ENCODE measurements at places on chromosomes 6 and 20.
A peak's percentile ranks its signal among the peaks of the same experiment; 100 is the strongest.

DNA sequence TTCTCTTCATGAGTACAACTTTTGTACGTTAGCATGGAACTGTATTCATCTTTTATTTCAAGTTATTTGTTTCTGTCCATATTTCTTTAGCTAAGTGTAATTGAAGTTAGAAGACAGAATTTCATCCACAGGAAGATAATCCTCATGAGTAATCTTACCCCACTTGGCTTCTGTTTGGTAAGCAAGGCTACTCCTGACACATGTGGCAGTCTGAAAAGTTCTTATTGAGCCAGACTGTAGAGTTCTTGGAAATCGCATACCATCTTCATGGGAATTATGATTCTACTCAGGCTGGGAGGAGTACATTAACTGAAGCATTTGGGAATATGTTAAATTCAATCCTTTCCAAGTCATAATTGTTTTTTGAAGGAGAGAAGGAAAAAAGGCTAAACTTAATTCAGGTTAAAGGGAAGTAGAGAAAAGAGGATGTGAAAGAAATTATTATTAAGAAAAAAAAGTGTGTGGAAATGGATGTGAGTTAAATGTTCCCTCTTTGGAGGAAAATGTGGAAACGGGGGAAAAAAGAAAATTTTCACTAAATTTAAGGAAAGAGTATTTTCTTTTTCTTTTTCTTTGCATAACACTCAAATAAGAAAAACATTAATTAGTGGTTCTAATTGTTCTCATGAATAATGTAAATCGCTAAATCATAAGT lies 41.5 kb upstream of the TENT5A start:
- DNase-seq: no peak

- no peak for DNase-seq
Measured at GRCh38 chr20:6726761-6727160, 40.7 kb upstream of the BMP2 start.

GRCh38 chr20:48695255-48695654 lies 132.5 kb downstream of the PREX1 start:
- no peak for DNase-seq

- DNase-seq: no peak
Measured at GRCh38 chr20:51059862-51060261, 37.0 kb upstream of the KCNG1 start.

DNA sequence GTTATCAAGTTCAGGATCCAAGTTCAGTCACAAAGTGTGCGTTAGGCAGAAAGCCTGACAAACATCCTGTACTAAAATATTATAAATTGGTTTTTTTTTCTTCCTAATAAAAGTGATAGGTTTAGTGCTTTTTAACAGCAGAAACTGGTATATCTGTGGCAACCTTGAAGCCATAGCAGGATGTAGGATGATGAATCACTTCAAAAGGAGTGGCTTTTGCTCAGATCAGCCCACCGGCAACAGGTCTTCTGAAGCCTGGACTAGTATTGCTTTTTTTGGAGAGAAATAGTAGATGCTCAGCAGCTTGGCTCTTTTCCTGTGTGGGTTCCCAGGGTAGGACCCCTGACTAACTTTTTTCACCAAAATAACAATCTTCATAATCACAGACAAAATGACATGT lies 190.8 kb downstream of the EPM2A start:
- no peak for DNase-seq

DNA sequence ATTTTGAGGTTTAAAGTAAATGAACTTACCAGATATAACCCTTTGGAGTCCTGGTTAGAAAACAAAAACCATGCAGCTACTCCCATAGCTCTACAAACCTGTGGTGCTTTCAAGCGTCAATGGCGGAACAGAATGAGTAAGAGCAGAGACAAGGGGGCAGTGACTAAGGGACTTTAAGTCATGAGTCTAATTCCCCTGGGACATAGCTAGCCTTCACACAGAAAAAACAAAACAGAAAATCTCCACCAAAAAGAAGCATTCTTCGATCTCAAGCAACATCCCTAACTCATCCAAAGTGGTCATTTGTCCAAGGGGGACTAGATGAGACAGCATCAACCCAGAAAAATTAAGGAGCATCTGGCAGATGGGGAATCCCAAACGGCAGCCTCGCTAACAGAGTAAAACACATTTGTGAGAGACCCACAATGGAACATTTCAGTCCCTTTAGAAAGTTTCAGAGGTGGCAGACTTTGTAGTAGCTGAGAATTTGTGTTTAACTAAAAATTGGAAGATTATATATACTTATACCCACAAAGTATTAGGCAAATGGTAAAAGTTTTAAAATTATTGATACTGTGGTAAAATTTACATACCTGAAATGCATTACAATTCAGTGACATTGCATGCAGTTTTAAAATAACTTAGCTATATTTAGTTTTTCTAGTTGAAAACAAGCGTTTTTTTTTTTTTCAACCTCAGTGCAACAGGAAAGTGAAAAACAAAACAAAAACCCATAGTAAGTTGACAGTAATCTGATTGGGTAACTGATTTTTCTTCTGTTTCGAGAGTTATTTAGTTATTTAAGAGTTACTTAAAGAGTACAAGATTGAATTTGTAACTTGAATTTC lies 67.5 kb downstream of the KCNQ5 start:
- DNase-seq: no peak

DNA sequence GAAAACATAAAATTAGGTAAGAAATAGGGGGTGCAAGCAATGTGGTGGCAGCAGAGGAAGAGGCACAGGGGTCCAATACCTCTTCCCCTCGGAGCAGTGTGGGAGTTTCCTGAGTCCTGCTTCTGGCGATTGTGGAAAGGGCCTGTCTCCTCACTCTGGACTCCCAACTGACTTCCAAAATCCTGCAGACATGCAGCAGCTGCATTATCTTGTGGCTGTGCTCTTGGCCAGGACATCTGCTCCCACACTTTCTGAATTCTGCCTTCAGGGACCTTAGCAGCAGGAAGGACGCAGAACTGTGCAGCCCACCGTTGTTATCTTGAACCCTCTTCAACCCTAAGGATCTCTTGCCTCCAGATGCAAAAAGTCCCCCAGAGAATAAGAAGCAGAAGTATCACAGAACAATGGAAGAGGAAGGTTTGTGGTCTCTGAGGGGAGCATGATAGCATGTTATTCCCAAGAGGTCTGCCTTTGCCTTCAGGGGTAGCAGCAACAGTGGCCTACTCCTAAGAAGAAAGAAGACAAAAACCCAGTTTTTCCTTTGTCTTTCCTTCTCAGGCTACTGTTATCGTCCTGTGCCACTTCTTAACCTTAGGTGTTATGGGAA lies 102.5 kb upstream of the EMILIN3 start:
- DNase-seq: no peak

- no peak for DNase-seq
Measured at GRCh38 chr6:105769987-105770386, 316.1 kb upstream of the PRDM1 start.

- no peak for DNase-seq
Measured at GRCh38 chr6:150765067-150765764, 100.3 kb upstream of the MTHFD1L start.

GRCh38 chr6:27836141-27836782 lies 75.9 kb downstream of the OR2B2 start:
- no peak for DNase-seq

DNA sequence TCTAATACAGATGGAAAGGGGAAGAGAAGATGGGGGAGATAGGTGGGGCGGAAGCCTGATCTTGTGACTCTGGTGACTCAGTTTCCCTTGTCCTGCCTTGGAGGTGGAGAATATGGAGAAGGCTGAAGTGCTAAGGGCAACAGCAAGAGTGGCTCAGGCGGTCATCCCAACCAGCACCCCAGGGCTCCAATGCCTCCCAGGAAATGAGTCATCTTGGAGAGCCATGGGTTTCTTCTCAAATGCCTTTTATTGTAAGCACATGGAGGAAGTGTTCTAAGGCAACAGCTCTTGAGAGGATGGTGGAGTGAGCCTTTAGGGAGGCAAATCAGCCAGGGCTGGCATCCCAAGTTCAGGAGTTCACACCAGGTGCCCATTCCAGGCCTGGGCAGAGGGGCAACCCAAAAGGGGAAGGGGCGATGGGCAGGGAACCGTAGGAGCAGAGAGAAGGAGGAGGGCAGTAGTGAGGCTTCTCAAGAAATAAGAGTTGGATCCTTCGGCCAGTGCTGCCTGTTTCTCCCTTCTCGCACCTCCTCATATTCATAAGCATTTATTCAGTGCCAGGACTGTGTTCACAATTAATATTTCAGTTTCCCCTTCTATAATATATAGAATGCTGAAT lies 13.2 kb upstream of the AHCY start:
- no peak for DNase-seq

DNA sequence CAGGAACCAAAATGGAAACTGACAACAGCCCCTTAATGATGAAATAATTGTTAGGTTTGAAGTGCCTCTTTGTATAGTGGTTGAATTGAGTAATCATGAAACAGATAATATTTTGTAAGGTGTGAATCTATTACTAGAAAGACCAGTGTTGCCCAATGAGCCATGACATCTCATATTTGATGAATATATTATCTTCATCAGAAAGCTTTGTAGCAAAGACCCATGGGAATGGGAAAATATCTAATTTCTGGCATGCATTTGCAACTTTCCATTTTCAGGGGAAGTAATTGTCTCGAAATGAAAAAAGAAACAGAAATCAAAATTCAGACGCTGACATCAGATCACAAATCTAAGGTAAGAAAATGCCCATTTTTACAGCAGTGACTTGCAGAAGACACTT lies 57.3 kb upstream of the LAMP5 start:
- DNase-seq: no peak

DNA sequence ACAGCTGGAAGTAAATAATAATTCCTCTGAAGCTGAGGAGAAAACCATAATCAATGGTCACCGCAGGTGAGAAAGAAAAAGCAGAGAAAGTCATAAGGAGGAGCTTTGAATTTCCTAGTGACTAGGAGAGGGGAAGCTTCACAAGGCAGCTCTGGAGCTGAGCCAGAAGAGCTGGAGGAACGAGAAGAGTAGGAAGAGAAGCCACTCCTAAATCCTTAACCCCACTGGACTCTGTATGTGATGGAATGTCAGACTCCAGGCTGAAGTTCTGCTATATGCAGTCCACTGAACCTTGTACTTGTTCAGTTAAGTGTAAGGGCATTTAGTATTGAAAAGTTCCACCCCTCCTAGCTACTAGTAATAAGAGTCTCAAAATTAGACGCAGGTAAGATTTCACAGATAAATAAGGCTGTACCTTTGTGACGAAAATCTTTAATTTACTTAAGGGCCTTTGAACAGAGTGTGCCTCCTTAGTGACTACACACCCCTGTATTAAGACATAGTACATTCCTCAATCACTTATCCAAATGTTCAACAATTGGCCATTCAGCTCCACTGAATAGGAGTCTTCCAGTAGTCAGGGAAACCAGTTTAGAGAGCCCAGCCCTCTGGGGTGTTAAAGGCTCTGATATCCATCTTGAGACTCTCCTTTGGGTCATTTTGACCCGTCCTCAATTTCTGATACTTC lies 71.4 kb upstream of the UFL1 start:
- peak; percentile 1 for DNase-seq

- DNase-seq: peak; percentile 46
Measured at GRCh38 chr6:39389484-39389767, 66.9 kb upstream of the KCNK16 start.

DNA sequence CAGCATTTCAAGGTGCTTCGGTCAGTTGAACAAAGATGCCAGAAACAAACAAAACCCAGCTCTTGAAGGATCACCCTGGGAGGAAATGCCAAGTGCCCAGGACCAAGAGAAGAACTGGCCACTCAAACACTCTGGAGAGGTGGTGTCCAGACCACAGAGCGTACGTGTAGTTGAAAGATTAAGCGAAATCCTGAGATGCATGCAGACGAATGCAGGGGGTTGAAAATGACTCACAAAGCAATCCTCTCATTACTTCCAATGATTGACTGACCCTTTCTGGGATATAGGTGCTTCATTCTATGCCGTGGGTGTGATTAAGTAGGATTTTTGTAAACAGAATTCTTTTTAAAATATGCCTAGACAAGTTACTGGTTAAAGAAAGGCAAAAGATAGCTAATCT lies 71.5 kb upstream of the ATXN1 start:
- no peak for DNase-seq

GRCh38 chr6:31378721-31379103 lies 21.7 kb upstream of the HLA-B start:
- no peak for DNase-seq

DNA sequence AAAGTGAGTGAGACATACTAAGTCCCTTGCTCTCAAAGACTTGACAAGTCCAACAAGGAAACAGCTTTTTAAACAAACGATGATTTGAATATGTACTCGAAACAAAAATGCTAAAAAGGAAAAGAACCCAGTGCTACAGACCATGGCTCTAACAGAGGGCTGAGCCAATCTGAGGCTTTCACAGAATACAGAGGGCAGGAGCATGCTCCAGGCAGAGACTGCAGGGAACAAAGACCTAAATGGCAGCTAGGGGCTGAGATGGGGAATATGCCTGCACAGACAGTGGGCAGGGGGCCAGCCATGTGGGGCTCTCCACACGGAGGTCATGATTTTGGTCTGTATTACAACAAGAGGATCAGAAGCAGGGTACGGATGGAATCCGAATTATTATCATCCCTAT lies 31.1 kb upstream of the C6orf118 start:
- DNase-seq: no peak

DNA sequence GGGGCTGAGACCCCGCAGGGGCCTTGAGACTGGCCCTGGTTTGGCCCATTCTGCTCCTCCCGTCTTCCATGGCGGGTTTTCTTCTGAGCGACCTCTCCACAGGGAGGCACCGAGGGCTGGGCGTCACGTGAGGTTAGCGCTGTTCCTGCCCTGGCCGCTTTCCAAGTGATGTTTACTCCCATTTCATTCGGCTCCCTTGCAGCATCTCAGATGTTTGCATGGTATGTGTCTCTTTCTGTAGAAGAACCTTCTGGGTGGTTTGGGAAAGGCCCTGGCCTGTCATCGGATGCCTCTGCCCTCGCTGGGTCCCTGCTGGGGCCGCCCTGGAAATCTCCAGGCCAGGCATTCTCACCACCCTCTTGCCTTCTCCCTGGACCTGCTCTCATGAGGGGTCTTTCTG lies 17.3 kb downstream of the RAMACL start:
- DNase-seq: no peak

GRCh38 chr6:99276747-99277146 lies 72.7 kb downstream of the FAXC start:
- no peak for DNase-seq

GRCh38 chr6:12720310-12720709 lies 3.7 kb downstream of the PHACTR1 start:
- no peak for DNase-seq

- no peak for DNase-seq
Measured at GRCh38 chr20:32967961-32968457, 36.2 kb downstream of the SUN5 start.

DNA sequence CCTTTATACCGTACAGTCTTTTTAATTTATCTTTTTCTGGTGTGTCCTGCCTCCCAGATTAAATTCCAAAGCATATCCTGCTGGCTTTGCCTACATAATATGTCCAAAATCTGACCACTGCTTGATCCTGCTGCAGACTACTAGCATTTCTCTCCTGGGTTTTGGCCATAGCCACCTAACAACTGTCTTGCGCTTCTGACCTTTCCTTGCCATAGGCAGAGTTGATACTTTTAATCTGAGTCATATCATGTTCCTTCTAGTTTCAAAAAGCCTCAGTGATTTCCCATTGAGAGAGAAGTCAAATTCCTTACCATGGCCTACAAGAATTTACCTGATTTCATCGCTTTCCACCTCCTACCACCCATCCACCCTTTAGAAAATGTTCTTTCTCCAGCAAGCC lies 104.8 kb downstream of the BCKDHB start:
- no peak for DNase-seq
